Brain pericyte (primary cell): ENCODE measurements at places on chromosomes 2 and 18.

DNA sequence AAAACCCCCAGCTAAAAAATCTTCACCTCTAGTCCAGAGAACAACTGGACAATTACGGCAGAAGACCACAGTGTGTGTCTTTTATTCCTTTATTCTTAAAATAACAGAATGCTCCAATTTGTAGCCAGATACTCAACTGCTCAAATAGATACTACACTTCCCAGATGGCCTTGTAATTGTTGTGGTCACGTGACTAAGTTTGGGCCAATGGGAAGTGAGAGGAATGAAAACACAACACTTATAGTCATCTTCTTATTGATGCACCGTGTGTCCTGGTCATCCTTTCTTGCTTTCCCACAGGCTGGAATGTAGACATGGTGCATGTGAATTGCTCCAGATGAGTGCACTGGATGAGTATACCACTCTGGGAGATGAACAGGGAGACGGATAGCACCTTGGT is 145.1 kb downstream of the CDC42EP3 start:
- DNase-seq, result no peak

GRCh38 chr2:160214461-160215445 is 14.7 kb upstream of the ITGB6 start:
- DNase-seq, result no peak

DNA sequence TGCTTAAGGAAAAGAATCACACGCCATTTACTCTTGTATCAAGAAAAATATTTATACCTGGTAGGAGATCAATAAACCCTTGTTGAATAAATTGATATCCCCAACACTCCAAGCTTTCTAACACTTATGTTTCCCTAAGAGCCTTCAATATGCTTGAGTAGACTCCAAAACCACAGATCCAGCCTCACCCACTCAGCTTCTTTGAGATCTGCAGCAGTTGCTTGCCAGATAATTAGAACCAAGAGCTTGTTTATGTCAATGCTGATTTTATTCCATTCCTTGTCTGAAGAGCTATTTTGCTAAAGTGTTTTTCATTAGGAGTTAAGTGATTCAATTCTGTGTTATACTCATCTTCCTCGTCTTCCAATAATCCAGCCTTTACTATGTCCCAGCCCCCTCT is 26.3 kb upstream of the CRIM1 start:
- DNase-seq, result no peak

DNA sequence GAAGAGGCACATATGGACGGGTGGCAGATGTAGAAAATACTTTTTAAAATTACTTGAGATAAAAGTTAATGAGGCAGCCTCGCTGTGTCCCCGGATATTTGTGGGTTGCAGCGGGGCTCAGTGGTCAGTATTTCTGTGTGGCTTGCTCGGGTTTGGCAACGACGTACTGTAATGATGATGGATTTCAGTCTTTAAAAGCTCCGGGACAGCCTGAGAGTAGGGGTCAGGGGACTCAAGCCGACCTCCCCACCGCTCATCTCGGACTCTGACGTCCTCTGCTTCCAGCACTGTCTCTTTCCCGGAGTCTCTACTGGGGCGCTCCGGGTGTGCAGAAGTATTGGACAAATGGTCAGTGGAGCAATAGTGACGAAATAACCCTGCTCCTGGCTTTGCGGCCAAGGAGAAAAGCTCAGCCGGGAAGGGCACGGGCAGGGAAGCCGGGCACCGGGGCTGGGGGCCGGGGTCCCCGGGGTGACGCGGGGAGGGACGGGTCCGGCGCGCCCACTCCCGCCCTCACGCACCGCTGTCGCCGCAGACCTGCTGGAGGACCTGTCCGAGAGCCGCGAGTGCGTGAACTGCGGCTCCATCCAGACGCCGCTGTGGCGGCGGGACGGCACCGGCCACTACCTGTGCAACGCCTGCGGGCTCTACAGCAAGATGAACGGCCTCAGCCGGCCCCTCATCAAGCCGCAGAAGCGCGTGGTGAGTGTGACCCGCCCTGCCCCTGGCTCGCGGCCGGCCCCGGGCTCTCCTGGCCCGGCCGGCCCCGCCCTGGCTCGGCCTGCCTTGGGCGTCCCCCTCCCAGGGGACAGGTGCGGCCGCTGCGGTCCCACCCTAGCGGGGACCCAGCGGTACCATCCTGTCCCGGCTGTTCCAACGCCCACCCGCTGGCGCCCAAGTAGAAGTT is 7.3 kb downstream of the GATA6 start:
- no peak for DNase-seq

DNA sequence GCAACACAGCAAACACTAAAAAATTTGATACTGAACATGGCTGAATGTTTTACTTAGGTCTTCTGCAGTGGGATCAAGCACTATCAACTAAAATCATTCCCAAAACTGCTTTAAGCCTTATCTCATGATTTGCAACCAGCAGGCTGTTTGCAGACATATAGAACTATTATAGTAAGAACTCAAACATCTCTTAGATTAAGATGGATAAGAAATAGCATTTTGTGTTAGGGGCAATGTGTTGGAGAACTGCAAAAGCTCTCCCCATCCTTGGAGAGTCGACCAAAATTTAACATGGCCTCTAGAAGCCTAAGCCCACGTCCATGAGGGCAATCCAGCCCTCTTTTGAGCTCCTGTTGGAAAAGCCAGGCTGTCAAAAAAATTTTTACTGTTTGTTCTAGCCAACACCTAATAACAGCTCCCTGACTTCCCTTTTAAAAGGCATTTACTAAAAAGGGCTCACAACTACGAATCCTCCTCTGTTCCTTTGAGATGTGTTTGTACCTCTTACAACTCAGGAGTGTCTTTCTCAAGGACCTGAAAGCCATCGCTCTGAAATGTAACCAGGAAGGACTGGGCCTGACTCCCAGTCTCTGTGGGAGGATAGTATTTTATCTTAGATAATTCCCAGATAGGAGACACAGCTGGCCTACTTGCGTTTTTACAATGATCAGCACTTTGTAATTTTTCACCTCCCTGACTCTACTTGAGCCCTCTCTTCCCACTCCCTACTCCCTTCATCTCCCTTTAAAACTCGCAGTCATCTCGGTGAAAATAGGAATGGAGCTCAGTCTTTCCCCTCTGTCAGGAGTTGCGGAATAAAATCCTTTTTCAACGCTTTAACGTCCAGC is 1.4 kb downstream of the KRCC1 start:
- no peak for DNase-seq

- DNase-seq, result no peak
Observed at GRCh38 chr2:112646102-112646719, 472 bp downstream of the SLC20A1 start.

- no peak for DNase-seq
Observed at GRCh38 chr2:34808426-34808825, 1209.3 kb upstream of the FAM98A start.

- no peak for DNase-seq
Observed at GRCh38 chr2:235230821-235231601, 262.8 kb upstream of the AGAP1 start.

- DNase-seq, result no peak
Observed at GRCh38 chr18:12393510-12393909, 14.2 kb upstream of the PRELID3A start.

DNA sequence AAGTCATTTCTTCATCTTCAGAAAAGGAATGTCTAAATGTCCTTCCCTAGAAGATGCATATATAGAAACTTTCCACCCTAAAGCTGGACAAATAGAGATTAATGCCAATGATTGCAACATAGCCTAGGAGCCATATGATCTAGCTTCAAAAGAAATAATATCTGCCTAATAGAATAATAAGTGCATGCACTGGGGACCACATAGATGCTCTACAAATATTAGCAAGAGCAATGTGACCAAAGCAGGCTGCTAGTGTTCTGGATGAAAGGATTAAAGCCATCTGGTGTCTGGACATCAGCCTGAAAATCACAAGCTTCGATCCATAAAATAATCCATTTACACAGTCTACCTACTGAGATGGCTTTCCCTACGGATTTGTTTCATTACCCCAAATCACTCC is 280.1 kb upstream of the KLHL14 start:
- DNase-seq, result no peak

GRCh38 chr2:20352581-20353216 is 2.1 kb upstream of the PUM2 start:
- DNase-seq, result no peak
